Effector memory CD4-positive, alpha-beta T cell (primary cell): ENCODE measurements at places on chromosomes 7 and 10.

GRCh38 chr10:92240289-92241157 lies 50.4 kb downstream of the CPEB3 start:
- no peak for DNase-seq

DNA sequence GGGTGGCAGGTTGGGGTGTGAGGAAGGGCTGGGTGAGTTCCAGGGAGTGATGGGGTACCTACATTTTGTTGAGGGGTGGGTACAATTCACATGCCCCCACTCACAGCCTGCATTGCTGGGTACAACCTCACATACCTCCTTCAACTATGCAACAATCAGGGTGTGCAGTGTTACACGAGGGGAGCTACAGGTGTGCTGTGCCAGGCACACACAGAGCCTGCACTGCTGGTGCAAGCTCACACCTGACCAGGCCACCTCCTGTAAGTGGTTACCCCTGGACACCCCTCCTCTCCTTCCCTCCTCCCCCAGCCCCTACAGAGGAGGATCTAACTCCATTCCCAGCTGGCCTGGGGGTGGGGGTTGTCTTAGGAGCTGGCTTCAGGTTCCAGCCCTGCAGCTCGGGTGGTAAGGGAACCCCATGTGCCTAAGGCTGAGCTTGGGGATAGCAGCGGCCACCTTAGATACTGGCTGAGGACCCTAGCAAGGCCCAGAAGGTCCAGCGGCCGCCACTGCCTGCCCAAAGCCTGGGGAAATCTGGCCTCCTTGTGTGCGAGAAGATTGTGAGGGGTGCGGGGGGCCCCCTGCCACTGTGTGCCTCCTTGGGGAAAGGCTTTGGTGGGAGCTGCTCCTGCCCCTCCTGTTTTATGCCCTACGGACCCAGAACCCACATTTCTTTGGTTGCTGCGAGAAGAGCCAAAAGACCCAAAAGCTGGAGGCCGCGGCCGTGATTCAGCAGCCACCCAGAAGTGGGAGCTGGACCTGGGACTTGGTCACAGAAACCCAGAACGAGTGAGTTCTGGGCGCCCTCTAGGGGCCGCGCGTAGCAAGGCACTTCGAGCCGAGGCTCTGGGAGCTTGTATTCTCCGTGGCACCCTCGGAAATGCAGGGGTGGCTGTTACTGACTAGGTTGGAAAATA lies 10.8 kb downstream of the TLX1 start:
- peak; percentile 53 for DNase-seq

DNA sequence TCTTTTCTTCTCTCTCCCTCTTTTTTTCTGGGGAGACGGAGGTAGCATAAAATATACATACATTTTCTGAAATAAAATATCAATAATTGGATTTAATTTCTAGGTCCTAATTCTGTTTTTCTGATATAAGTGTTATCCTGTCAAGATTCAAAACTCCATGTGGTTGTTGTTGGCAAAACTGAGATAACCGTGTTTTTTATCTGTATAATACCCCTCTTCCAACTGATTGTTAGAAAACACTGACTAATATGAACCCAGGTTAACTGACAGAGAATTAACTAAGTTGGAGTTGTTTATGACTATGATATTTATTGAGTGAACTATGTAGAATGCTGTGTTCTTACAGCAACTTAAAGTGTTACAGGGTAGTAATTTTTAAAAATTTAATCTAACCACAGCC lies 236.5 kb upstream of the KAT6B start:
- no peak for DNase-seq

DNA sequence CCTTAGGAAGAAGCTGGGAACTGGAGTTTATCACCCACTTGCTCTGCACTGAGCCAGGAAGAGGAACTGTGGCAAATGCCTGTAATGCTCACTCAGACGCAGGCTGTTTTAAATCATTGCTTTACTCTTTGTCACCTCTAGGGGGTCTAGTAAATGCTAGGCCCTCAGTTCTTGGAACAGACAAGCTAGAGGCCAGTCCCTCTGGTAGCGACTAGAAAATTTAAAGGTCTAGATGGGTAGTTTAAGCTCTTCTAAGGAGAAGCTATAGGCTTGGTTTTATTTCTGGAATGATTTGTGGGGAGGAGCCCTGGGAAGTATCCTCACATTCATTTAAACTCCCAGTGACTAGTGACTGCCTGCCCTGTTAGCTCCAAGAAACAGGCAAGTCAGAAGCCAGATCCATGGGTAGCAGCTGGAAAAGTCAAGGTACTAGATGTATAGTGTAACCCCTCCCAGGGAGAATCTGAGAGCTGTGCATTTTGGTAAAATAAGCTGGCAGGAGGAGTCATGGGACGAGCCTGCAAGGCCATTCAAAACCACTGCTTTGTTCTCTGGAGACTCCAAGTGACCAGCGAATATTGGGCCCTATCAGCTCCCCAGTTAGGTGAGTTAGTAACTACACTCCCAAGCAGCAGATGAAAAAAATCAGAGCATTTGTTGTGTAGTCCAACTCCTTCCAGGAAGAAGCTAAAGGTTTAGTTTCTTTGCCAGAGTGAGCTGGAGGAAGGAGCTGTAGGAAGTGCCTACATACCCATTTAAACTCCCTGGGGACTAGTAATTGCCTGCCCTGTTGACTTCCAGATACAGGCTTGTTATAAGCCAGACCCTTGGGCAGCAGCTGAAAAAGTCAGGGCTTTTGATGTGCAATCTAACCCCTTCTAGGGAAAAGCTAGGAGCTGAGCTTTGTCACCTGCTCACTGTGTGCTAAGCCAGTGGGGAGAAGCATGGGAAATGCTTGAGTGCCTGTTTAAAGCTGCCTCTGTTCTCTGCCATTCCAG lies 68.9 kb downstream of the DYNC1I1 start:
- DNase-seq, result no peak

GRCh38 chr7:104296900-104297299 lies 31.5 kb upstream of the LHFPL3 start:
- no peak for DNase-seq

- no peak for DNase-seq
Measured at GRCh38 chr7:121244120-121244870, 84.5 kb upstream of the WNT16 start.

DNA sequence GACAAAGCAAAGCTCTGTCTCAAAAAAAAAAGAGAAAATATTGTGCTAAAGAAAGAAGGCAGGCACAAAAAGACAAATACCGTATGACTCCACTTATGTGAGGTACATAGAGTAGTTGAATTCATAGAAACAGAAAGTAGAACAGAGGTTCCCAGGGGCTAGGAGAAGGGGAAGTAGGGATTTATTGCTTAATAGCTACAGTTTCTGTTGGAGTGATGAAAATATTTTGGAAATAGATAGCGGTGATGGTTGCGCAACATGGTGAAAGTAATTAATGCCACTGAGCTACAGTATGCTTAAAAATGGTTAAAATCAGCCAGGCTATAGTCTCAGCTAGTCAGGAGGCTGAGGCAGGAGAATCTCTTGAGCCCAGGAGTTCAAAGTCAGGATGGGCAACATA lies 18.5 kb upstream of the NPFFR1 start:
- no peak for DNase-seq

DNA sequence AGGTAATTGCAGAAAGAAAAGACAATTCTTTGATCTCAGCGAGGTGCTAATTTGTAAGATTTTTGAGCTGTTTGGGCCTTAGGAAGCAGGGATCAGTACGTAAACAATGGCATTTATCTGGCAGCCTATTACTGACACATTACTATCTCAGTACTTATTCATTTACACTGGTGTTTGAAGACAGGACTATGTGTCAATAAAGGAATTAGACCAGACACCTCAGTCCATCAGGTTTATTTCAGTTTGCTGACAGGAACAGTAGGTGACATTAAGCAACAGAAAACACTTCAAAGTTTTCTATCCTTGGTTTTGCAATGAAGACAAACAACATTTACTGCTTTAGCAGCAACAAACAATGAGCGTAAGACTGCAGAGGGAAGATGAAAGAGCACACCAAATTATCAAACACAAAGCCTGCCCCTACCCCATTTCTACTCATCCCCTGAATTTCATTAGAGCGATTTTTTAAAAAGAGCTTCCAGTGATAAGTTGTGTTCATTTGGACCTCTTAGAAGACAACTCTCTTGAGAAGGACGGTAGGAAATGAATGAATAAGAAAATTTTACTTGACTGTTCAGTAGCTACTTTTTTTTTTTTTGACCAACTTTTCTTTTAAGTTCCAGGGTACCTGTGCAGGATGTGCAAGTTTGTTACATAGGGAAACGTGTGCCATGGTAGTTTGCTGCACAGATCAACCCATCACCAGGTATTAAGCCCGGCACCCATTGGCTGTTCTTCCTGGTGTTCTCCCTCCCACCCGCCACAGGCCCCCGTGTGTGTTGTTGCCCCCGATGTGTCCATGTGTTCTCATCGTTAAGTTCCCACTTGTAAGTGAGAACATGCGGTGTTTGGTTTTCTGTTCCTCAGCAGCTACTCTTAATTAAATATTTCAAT lies 138.8 kb downstream of the DKK1 start:
- DNase-seq, result no peak

DNA sequence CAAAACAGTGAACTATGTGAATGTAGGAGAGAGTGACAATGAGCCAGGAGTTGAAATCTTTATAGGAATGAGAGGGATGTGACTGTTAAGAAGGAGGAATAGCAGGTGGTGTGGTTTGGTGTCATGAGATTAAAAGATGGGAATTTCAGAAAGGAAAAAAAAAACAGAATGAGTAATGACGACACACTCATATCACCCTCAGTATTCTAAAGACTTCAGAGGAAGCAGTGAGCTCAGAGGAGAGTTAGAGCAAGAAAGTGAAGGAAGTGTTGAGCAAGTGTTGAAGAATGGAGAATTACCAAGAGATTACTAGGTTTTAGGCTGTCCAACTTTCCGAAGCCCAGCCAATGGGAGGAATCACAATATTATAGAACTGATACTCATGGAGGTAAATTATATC lies 220.5 kb upstream of the HGF start:
- DNase-seq, result no peak

- no peak for DNase-seq
Measured at GRCh38 chr10:120543291-120543690, 86.3 kb downstream of the PLPP4 start.

- no peak for DNase-seq
Measured at GRCh38 chr7:105269397-105269796, 119.3 kb downstream of the SRPK2 start.

DNA sequence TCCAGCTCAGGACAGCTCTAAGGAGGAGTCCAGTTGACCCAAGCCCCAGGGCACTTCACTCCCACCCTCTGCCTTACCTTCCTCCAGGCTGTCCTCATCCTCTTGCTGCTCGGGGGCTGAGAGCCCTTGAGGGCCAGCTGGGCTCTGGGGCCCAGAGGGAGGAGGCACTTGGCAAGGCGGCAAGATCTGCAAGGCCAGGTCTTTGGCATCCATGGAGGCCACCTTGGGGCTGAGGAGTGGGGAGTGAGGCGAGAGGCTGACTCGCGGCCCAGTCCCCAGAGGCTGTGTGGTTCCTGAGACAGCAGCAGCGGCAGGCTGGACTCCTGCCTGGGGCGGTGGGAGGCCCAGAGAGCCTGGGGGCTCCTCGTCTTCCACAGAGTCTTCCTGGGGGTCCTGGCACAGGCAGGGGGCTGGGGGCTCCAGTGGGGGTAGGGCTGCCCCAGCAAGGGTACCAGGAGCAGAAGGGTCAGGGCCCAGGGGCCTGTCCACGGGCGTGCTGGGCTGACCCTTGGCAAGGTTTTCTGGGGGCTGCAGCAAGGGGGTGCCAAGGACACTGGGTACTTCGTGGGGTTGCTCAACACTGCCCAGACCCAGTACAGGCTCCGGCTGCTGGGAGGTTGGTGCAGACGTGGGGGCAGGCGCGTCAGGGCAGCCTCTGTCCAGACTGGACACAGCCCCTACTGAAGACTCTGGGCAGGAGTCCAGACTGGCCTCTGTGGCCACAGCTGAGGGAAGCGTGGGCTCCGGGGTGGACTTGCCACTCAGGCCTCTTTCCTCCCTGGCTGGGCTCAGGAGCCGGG lies 6.5 kb downstream of the NACAD start:
- no peak for DNase-seq

- peak; percentile 2 for DNase-seq
Measured at GRCh38 chr10:62805231-62806099, 945 bp downstream of the ADO start.

- DNase-seq, result no peak
Measured at GRCh38 chr10:86327954-86328725, 38.5 kb downstream of the GRID1 start.

GRCh38 chr10:98405422-98405821 lies 9.6 kb downstream of the PYROXD2 start:
- no peak for DNase-seq

GRCh38 chr10:115022733-115023132 lies 70.4 kb upstream of the ATRNL1 start:
- DNase-seq, result no peak

- DNase-seq, result no peak
Measured at GRCh38 chr10:108203905-108204527, 1039.5 kb upstream of the SORCS1 start.

GRCh38 chr7:88259656-88260380 lies 40.0 kb upstream of the SRI start:
- DNase-seq, result no peak

GRCh38 chr10:51510231-51510630 lies 189.2 kb downstream of the CSTF2T start:
- no peak for DNase-seq

- no peak for DNase-seq
Measured at GRCh38 chr10:88439932-88440331, 143.2 kb downstream of the RNLS start.

GRCh38 chr7:80876894-80877414 lies 41.9 kb downstream of the SEMA3C start:
- no peak for DNase-seq

DNA sequence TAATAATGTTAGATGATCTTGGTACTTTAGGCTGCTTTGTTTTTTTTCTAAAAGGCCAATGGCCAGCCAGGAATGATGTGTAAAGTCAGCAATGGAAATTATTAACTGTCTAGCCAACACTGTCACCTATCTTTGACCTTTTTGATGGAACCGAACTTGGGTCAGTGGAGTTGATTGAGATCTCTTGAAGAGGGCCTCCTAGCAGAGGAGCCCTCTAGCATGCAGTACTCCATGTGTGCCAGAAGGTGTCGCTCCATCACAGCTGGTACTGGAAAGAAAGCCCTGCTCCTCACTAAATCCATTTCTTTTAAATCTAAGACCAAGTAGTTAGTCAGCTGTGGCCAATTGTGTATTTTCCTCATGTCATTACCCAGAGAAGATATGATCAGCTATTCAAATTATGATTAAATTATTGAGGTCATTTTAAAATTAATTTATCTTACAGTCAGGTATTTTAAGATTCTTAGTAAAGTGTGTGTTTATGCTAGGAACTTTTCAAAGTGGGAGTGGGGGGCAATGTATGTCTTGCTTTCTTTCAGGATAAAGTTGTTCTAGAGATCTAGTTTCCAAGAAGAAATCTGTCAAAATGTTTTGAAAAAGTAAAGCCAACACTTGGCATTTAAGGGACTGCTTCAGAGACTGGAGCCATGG lies 33.1 kb upstream of the CROT start:
- peak; percentile 52 for DNase-seq
